Fibroblast of upper back skin (primary cell): ENCODE measurements at places on chromosomes 11 and 22.

GRCh38 chr11:62611705-62612365, 740 bp downstream of the EML3 start:
- DNase-seq, result peak; percentile 65

DNA sequence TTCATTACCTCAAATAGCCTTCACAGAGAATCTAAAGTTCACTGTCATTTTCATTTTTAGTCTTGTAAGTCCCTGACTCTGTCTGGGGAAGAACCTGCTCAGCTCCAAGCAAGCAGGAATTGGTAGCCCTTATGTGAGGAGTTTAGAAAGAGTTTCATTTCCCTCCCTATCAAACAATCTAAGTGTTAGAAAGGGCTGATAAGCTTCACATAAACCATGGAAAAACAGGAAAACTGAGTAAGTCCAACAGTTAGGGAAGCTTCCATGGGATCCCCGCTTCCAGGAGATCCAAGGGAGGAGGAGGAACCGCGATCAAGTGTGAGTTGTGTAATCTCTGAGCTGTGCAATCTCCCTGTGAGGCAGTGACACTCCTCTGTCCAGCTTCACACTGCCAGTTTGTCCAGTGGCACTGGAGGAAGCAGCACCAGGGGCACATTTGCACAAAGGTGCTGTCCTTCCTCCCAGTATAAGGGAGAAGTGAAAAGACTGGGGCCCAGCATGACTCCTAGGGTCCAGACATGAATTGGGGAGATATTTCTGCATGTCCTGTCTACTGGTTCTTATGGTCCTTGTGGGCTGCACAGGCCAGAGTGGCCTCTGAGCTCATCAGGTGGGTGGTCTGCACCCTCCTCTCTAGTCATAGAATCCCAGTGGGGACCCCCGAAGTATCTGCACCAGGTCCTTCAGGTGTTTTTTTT, 4.3 kb downstream of the PRAME start:
- no peak for DNase-seq

- no peak for DNase-seq
These were observed 75.4 kb downstream of the MPPED2 start for GRCh38 chr11:30510750-30511149.

DNA sequence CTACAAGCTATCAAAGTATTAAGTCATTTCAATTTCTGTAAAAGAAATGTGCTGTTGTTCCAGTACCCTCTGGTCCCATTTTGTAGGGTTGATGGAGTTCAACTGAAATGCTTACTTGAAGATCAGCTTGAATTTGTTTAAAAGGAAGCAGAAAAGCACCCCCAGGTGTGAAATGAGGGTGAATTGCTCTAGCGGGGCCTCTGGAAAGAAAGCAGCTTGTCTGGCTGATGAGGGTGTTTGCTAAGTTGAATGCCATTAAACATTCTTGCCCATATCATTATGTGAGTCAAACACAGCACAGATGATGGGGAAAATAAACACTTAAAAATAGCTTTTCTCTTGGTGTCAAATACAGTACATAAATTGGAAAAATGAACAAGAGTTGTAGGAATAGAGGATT, 280.3 kb downstream of the RAB38 start:
- no peak for DNase-seq

DNA sequence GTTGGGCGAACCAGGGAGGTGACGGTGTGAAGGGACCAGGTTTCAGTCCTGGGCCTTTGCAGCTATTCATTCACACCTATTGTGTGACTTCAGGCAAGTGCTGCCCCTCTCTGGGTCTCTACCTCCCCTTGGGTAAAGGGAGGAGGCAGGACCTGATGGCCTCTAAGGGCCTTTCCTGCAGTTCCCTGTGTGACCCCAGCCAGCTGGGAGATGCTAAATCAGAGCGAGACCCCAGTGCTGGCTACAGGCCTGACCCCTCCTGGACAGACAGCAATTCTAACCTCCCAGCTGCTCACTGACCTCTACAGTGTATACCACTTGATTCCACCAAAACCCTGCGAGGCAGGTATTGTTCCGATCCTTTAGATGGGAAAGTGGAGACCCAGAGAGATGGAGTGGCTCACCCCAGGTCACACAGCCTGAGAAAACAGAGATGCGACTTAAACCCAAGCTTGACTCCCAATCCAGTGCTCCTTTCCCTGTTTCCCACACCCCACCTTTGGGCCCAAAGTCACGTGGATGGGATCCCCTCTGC, 6.2 kb downstream of the MAFF start:
- no peak for DNase-seq
